Natural killer cell (primary cell): ENCODE measurements at places on chromosomes 3 and 15. TPM values are rescaled to one million over a fixed set of nuclear protein-coding genes. Genes with fewer than 3 reads are reported as not detected.

The CACNA2D2 gene
- total RNA-seq: 36.5 TPM

The CCDC39 gene
- total RNA-seq: not detected

The ASTE1 gene
- total RNA-seq: 22.8 TPM

The SRGAP3 gene
- 14.9 TPM for total RNA-seq

The TGM4 gene
- total RNA-seq: not detected

The C3orf38 gene
- 52.5 TPM for total RNA-seq

The APOD gene
- not detected for total RNA-seq

The CRYGS gene
- 3.4 TPM for total RNA-seq

The SCAANT1 gene
- total RNA-seq: 8.0 TPM

The IL12A gene
- 1.2 TPM for total RNA-seq

The GAP43 gene
- not detected for total RNA-seq

DNA sequence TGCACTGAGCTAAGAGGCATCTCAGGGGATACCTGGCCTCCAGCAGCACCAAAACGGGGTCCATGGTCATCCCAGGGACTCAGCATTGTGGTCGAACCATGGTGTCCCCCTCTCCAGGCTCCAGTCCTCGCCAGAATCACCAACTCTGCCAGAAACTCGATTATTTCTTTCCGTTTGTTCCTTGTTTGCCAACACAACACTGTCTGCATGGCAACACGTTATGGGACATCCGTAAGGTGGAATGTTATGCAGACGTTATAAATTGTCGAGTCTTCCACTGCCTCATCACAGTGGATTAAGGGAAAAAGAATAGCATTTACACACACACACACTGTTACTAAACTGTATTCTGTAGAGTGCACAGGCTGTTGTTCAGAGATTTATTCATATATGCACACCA is 52.5 kb upstream of the RPL32 start:
- peaks cover 3% of the 10 kb centered on the region for H3K27me3 ChIP-seq
- H3K4me1 ChIP-seq: peaks cover 8% of the 10 kb centered on the region
- H3K27ac ChIP-seq: no peak overlapping the region
- DNase-seq: no peak

- no peaks in the 10 kb centered on the region for H3K27me3 ChIP-seq
- H3K27ac ChIP-seq: peak overlapping the region; percentile 18
- H3K4me1 ChIP-seq: peaks cover 61% of the 10 kb centered on the region
- DNase-seq: no peak
- H3K36me3 ChIP-seq: no peaks in the 10 kb centered on the region
These were observed 31.9 kb downstream of the CMTM7 start for GRCh38 chr3:32423534-32423933.

- H3K36me3 ChIP-seq: no peaks in the 10 kb centered on the region
- no peak overlapping the region for H3K27ac ChIP-seq
- no peak for DNase-seq
These were observed 7.0 kb upstream of the DNAJB8 start for GRCh38 chr3:128473737-128474136.

- no peaks in the 10 kb centered on the region for H3K27me3 ChIP-seq
- H3K4me1 ChIP-seq: no peaks in the 10 kb centered on the region
- no peaks in the 10 kb centered on the region for H3K36me3 ChIP-seq
- no peak for DNase-seq
These were observed 160.8 kb downstream of the EPHB1 start for GRCh38 chr3:134955874-134956273.

DNA sequence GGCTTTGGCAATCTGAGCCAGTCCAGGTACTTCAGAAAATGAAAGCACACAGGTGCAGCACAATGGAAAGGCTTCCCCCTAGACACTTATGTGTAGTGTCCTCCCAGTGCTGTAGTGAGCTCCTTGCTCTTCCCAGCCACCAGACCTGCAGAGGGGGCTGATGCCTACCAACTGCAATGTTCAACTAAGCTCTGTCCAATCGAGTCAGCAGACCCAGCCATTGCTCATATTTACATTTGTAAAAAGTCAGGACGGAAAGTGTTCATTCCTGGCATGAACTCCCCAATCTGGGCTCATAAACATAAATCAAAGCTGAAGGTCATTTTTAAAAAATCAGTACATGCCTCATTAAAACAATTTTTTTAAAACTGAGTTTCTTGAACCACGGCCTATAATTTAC is 73.0 kb downstream of the FOXP1 start:
- no peak overlapping the region for H3K27ac ChIP-seq
- no peak overlapping the region for H3K4me3 ChIP-seq
- H3K4me1 ChIP-seq: peaks cover 18% of the 10 kb centered on the region
- no peaks in the 10 kb centered on the region for H3K27me3 ChIP-seq
- H3K36me3 ChIP-seq: no peaks in the 10 kb centered on the region
- no peak for DNase-seq

GRCh38 chr3:12983319-12983718 is 89.9 kb downstream of the IQSEC1 start:
- H3K27ac ChIP-seq: peak overlapping the region; percentile 28
- no peaks in the 10 kb centered on the region for H3K27me3 ChIP-seq

GRCh38 chr3:71195492-71195891 is 388.0 kb downstream of the FOXP1 start:
- no peak for DNase-seq
- H3K4me3 ChIP-seq: no peak overlapping the region
- H3K4me1 ChIP-seq: peaks cover 4% of the 10 kb centered on the region
- no peaks in the 10 kb centered on the region for H3K36me3 ChIP-seq
- no peak overlapping the region for H3K27ac ChIP-seq

DNA sequence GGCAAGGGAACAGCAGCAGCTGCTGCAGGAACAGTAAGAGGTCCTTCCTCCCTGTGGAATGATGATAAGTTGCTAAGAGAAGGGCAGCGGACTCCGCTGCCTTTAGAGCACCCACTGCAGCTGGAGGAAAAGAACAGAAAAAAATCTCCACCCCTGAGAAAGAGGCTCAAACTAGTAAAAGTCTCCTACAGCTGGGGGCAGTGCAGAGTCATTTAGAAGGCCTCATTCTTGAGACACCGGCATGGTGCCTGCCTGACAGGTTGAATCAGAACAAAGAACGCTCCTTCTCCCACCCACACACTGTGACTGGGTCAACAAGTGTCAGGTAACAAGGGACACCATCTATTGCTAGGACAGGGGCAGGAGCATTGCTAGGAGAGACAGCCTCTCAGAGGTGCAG is 188.4 kb downstream of the ABHD5 start:
- no peaks in the 10 kb centered on the region for H3K36me3 ChIP-seq
- H3K27ac ChIP-seq: no peak overlapping the region
- H3K4me1 ChIP-seq: no peaks in the 10 kb centered on the region
- no peak for DNase-seq
- no peak overlapping the region for H3K4me3 ChIP-seq

DNA sequence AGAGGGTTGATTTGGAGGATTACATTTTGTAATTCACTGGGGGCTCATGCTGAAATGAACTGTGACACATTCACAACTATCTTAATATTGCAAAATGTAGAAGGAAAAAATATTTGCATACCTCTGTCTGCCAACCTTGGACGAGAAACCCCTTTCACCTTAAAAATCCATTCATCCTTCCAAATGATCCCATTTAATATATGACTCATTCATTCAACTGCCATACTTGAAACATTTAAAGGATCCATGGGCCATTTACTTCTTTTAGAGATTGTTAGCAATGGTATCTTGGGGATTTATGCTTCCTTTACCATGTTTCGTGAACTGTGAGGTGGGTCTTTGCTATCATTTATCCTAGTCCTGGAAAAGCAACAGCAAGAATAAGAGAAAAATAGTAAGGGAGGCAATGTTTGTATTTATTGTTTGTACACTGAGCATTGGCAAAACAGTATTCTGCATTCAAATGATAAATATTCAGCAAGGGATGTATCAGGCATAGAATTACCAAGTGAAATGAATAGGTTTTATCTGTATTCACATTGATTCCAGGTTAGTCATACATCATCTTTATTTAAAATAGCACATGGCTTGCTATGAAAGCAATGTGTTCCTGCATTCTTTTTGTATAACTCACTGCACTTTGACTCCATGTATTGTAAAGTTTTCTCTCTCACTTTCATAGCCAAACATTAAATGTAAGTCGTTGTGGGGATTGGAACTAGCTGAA is 378.1 kb downstream of the NSUN3 start:
- H3K27me3 ChIP-seq: no peaks in the 10 kb centered on the region
- no peak for DNase-seq
- H3K36me3 ChIP-seq: no peaks in the 10 kb centered on the region

DNA sequence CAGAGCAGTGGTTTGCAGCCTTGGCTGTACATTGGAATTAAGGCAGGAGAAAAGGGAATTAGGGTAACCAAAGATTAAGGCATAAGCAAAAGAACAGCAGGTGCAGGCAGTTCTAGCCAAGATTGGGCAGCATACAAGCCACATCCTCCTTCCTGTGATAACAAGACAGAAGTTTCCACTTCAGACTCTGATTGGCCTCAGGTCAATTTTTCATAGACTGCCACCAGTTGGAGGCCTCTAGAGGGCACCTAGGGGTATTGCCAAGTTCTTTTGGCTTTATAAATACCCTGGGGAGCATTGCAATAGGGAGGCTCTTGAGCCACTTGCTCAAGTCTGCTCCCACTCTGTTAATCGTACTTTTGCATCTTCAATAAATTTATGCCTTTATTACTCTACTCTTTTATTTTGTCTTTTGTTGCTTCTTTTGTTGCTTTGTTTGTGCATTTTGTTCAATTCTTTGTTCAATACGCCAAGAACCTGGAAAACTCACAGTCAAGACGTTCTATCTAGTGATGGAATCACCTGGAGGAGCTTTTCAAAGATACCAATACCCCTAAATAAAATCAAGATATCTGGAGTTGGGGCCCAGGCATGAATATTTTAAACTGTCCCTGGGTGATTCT is 32.2 kb upstream of the FMN1 start:
- DNase-seq: peak; percentile 40
- no peak overlapping the region for H3K27ac ChIP-seq
- H3K4me3 ChIP-seq: no peak overlapping the region
- no peaks in the 10 kb centered on the region for H3K27me3 ChIP-seq
- peaks cover 9% of the 10 kb centered on the region for H3K4me1 ChIP-seq
- H3K36me3 ChIP-seq: no peaks in the 10 kb centered on the region

GRCh38 chr3:126936853-126937425 is 46.0 kb upstream of the PLXNA1 start:
- no peak overlapping the region for H3K4me3 ChIP-seq
- H3K27me3 ChIP-seq: no peaks in the 10 kb centered on the region
- no peaks in the 10 kb centered on the region for H3K4me1 ChIP-seq
- H3K27ac ChIP-seq: no peak overlapping the region
- no peaks in the 10 kb centered on the region for H3K36me3 ChIP-seq
- DNase-seq: no peak

DNA sequence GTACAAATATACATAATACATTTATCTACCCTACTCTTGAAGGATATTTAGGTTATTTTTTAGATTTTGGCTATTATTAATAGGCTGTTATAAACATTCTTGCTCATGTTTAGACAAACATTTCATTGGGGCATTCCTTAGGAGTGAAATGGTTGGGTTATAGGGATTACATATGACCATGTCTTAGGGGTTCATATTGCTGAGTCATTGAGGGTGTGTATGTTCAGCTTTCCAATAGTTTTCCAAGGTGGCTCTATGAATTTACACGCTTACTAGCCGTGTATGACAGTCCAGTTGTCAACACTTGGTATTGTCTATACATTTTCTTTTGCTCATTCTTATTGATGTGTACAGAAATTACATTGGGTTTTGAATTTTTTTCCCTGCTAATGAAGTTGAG is 125.8 kb downstream of the OXSM start:
- H3K27me3 ChIP-seq: no peaks in the 10 kb centered on the region
- H3K36me3 ChIP-seq: no peaks in the 10 kb centered on the region
- H3K4me3 ChIP-seq: no peak overlapping the region
- H3K4me1 ChIP-seq: peaks cover 12% of the 10 kb centered on the region
- H3K27ac ChIP-seq: no peak overlapping the region
